ENCODE measurements at places on chromosomes 4 and X. TPM values are rescaled to one million over a fixed set of nuclear protein-coding genes. Genes with fewer than 3 reads are reported as not detected.

- H3K36me3 ChIP-seq: no peaks in the 10 kb centered on the region
- no peaks in the 10 kb centered on the region for H3K27me3 ChIP-seq
- H3K4me1 ChIP-seq: no peaks in the 10 kb centered on the region
- no peak overlapping the region for H3K4me3 ChIP-seq
Observed at GRCh38 chrX:86946569-86946968, 571.0 kb upstream of the KLHL4 start.

GRCh38 chr4:121182296-121182695, 18.2 kb upstream of the TNIP3 start:
- peaks cover 56% of the 10 kb centered on the region for H3K4me1 ChIP-seq
- H3K4me3 ChIP-seq: peak overlapping the region; percentile 78
- peak overlapping the region; percentile 83 for H3K27ac ChIP-seq
- no peaks in the 10 kb centered on the region for H3K36me3 ChIP-seq
- no peaks in the 10 kb centered on the region for H3K27me3 ChIP-seq
- no peak for DNase-seq

GRCh38 chr4:185730387-185730786, 81.6 kb downstream of the SORBS2 start:
- H3K4me1 ChIP-seq: no peaks in the 10 kb centered on the region
- no peaks in the 10 kb centered on the region for H3K36me3 ChIP-seq
- H3K4me3 ChIP-seq: no peak overlapping the region
- no peak for DNase-seq
- no peak overlapping the region for H3K27ac ChIP-seq

- H3K4me3 ChIP-seq: no peak overlapping the region
- no peaks in the 10 kb centered on the region for H3K4me1 ChIP-seq
- H3K36me3 ChIP-seq: no peaks in the 10 kb centered on the region
Observed at GRCh38 chrX:42119076-42119475, 195.7 kb upstream of the CASK start.

- H3K4me3 ChIP-seq: no peak overlapping the region
- no peak overlapping the region for H3K27ac ChIP-seq
- H3K36me3 ChIP-seq: no peaks in the 10 kb centered on the region
- H3K4me1 ChIP-seq: no peaks in the 10 kb centered on the region
- H3K27me3 ChIP-seq: no peaks in the 10 kb centered on the region
Observed at GRCh38 chrX:17020851-17021821, 74.7 kb downstream of the REPS2 start.

Gene ARMCX2
- total RNA-seq: 4.7 TPM

Gene MGARP
- total RNA-seq: not detected

Gene DKK2
- total RNA-seq: not detected

All from CD8-positive, alpha-beta memory T cell (primary cell).